ENCODE measurements at places on chromosomes 1 and 21.

- no peak for DNase-seq
Measured at GRCh38 chr1:154745286-154745731, 124.8 kb downstream of the KCNN3 start.

GRCh38 chr1:182278144-182279054, 113.2 kb downstream of the GLUL start:
- DNase-seq, result no peak

DNA sequence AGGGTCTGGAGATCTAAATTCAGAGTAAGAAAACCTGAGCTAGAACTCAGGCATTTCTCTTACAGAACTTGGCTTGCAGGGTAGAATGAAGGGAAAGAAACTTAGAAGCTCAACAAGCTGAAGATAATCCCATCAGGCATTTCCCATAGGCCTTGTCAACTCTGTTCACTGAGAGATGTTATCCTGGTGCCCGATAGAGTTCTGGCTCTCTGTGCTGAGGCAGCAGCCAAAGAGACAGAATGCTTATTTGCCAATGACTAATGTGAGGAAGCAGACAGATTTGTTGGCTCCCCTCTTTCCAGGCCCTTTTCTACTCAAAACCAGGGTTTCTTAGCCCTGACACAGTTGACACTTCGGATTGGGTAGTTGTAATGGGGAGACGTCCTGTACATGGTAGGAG, 22.3 kb upstream of the TRIM45 start:
- DNase-seq, result no peak

- DNase-seq, result no peak
Measured at GRCh38 chr1:167695147-167695546, 26.6 kb upstream of the MPZL1 start.

GRCh38 chr1:77468949-77469710, 187.3 kb downstream of the AK5 start:
- DNase-seq, result no peak

- no peak for DNase-seq
Measured at GRCh38 chr1:197320991-197321531, 53.0 kb downstream of the CRB1 start.

- no peak for DNase-seq
Measured at GRCh38 chr1:99965646-99966375, 4.0 kb upstream of the SLC35A3 start.

DNA sequence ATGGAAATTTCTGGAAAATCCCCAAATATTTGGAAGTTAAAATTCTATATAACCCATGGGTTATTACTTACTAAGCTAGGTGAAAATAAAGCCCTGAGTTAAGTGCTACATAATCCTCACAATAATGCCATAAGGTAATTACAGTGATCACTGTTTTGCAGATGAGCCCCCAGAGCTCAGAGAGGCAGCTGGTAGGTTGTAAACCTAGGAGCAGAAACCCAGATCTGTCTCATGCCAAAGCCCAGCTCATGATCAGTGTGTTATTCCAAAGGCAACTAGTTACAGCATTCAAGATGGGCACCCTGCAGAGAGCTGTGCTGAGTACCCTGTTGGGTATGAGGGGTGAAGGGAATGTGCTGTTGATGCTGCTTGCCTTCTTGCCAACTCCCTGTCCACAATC, 10.8 kb upstream of the MYOG start:
- DNase-seq, result peak; percentile 11

- no peak for DNase-seq
Measured at GRCh38 chr1:216464489-216464888, 41.2 kb upstream of the USH2A start.

GRCh38 chr1:54335011-54335754, 71.0 kb downstream of the SSBP3 start:
- peak; percentile 74 for DNase-seq

- no peak for DNase-seq
Measured at GRCh38 chr1:46187106-46187869, 10.9 kb downstream of the POMGNT1 start.

DNA sequence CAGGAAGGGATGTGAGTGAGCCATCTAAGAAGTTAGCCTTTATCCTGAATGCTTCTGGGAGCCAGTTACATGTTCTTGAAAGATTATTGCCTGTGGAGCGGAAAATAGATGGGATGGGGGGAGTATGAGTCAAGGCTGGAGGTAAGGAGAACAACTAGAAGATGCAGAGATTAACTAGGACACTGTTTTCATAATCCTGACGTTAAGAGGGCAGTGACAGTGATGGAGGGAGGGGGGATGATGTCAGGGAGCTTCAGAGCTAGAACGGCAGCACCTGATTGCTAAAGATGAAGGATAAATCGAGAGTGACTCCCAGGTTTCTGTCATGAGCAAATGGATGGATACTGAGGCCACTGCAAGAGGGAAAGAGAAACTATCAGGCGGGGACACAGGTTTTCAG, 10.0 kb upstream of the RCSD1 start:
- no peak for DNase-seq

DNA sequence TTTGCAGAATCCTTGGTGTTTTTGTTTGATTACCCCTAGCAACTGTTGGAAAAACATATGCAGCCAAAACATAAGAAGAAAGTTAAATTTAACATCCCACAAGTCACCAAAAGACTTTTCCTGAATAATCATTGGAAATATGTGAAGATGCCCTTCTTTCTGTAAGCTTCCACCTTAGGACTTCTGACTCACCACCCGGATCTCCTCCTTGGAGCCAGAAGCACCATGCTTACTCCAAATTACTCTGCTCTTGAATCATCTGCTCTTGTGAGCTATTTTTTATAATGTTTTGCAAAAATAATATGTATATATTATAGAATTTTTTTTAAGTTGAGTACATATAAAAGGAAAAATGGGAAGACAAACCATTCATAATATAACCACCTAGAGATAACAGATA, 391.7 kb downstream of the KCTD3 start:
- DNase-seq, result no peak

- DNase-seq, result no peak
Measured at GRCh38 chr1:190320952-190321351, 156.7 kb downstream of the BRINP3 start.

GRCh38 chr1:215040190-215040589, 42.3 kb upstream of the KCNK2 start:
- DNase-seq, result no peak

- no peak for DNase-seq
Measured at GRCh38 chr1:232776526-232777106, 28.6 kb upstream of the MAP10 start.

DNA sequence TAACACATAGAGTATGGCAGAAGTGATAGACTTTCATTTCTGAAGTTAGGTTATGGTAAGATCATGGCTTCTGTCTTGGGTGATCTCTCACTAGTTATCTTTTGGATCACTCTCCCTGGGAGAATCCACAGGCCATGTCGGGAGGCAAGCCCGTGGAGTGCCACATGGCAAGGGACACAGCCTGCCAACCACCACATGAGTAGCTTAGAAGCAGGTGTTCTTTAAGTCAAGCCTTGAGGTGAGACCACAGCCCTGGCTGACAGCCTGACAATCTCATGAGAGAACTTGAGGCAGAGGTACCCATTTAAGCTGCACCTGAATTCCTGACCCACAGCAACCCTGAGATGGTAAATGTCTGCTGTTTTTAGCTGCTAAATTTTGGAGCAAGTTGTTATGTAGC, 130.4 kb downstream of the KCNN3 start:
- DNase-seq, result no peak
